Kasumi-1 (cell line): ENCODE measurements at places on chromosomes 7 and 10.

DNA sequence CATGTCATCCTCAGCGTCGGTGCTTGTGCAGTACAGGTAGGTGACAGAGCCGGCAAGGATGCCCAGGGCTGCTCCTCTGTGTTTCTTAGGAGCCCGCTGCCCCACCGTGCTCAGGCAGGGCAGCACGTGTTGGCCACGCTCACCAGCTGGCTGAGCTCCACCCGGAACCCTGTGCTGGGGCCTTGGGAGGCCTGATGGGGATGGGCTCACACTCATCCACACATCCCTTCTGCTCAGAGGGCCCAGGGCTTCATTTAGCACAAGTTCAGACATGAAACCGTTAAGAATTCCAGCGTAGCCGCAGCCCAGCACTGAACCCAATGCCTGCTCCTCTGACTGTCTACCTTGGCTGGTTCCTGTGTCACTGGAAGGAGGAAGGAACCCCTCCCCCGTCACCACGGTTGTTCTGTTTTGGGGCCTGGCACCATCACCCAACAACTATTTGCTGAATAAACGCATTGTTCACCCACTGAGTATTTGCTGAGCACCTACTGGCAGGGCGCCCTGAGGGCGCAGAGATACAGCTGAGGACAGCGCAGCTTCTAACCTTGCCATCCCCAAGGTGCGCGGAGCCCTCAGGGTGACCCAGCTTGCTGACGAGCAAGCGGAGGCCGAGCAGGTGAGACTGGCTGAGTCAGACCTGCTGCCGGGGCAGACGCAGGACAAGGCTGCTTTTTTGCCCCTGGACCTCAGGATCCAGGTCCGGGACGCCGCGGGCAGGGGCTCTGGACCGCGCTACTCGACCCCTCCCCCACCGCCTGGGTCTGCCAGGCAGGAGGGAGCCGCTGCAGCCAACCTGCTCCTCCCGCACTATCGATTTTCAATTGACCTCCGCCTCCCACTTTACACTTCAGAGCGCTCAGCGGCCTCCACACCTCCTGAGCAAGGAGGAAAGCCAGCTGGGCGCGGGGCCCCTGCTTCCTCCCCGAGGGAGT is 50.6 kb upstream of the RET start:
- DNase-seq, result no peak

DNA sequence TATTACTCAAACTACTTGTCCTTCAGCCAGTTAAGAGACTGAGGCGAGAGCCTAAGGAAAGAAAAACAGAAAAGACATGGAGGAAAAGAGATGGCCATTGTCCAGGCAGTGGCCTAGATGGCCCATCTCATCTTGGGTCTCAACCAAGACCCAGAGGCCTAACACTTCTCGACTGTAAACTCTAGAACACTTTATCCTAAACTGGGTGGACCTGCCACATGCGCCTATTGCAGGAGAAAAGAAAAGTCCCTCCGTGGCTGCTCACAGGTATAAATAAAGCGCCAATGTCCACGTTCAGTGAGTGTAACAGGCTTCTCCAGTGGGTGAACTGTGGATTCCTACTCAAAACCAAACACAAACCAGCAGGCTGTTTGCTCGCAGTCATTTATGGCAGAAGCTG is 92.7 kb upstream of the DDC start:
- no peak for DNase-seq

DNA sequence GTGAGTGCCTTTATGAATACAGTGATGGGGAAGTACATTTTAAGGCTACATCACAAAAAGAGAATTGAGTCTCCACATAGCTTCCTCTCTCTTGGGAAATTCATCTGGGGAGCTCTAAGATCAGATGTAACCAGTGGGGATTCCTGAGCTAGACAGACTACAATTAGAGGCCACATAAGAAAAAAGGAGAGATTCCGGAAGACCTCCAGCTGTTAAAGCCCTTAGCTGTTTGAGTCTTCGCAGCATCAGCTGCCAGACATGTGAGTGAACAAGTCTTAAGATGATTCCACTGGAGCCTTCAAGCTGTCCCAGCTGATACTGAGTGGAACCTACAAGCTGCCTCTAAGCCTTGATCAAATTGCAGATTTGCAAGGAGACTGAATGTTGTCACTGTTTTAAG is 448.5 kb downstream of the NXPH1 start:
- DNase-seq, result no peak

- peak; percentile 89 for DNase-seq
These were observed 83.5 kb upstream of the CUX1 start for GRCh38 chr7:101733713-101734475.

- no peak for DNase-seq
These were observed 197.6 kb downstream of the TMEM178B start for GRCh38 chr7:141271451-141271850.

- DNase-seq, result no peak
These were observed 62.0 kb downstream of the BBS9 start for GRCh38 chr7:33191340-33191739.

DNA sequence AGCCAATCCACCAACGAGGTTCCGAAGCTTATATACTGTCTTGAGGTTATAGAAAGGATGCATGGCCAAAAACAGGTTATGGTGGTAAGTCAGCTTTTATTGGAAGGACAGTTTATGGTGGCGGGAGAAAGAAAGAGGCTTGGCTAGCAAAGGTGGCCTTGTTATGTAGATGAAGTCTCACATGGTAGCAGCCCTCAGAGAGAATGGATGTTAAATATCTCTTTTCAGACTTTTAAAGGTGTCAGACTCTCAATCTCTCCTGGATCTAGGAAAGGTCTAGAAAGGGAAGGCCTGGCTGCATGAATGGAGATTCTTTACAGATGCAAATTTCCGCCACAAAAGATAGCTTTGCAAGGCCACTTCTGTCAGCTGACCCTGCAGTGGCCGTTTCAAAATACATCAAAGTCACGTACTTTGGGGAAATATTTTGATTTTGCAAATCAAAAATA is 333.8 kb downstream of the GALNT17 start:
- DNase-seq, result no peak

DNA sequence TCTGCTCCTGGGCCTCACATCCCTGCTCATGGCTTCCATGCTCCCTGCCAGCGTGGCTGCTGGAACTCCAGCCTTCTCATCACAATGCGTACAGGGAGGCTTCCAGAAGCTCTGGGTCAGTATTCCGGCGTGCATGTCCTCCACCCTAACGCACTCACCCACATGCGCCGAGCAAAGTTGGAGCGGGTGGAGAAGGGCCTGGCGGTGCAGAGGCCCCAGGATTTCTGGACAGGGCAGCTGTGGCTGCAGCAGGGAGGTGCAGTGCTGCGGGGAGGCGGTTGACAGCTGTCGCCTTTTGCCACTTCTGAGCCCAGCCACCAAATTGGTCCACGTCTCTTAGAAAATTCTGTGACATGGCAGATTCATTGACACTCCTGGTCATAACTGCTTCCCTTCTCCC is 33.6 kb upstream of the FAM20C start:
- DNase-seq, result no peak

DNA sequence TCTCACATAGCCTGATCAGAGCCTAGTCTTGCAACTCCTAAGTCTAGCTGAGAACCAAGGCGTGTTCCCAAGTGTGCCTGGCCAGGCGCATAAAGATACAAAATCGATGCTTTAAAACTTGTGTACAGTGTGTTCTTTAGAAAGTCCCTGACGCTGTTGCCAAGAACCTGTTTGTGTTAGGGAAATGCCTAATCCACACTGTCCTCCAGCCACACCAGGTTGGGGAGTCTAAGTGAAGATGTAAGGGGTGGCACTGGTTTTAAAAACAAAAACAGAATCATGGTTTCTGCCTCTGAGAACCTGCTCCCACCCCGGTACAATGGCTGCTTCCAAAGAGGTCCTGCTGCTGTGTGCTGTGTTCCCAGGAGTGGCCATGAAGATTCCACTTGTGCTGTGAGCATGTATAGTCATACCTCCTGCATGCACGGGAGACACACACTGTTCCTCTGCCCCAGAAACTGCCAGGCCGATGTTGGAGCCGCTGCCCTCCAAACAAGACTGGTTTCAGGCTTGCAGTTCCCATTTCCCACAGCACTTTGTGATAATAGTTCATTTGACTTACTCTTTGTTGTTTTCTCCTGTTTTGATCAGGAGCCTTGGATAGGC is 88.5 kb downstream of the CCNY start:
- no peak for DNase-seq

GRCh38 chr10:71712572-71713134 is 6.9 kb downstream of the C10orf105 start:
- no peak for DNase-seq

DNA sequence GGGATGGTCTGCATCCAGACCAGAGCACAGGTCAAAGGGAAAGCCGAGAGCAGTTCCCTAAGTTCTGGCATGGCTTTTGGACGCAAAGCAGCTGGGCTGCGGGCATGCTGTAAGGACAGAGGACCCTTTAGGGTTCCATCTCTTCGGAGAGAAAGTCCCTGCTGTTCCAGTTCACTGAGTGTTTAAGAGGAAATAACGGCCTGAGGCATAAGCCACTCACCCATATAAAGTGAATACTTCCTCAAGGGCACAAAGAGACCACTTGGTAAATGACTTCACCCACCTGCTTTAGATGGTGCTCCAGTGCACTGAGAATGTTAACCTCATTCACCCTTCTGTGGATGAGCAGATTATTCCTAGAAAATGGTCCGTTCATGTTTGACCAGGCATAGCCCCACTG is 586.7 kb upstream of the GALNT17 start:
- no peak for DNase-seq

- no peak for DNase-seq
These were observed 5.0 kb downstream of the NDUFA5 start for GRCh38 chr7:123552641-123553040.

GRCh38 chr7:112160130-112160770 is 45.9 kb downstream of the DOCK4 start:
- DNase-seq, result no peak

DNA sequence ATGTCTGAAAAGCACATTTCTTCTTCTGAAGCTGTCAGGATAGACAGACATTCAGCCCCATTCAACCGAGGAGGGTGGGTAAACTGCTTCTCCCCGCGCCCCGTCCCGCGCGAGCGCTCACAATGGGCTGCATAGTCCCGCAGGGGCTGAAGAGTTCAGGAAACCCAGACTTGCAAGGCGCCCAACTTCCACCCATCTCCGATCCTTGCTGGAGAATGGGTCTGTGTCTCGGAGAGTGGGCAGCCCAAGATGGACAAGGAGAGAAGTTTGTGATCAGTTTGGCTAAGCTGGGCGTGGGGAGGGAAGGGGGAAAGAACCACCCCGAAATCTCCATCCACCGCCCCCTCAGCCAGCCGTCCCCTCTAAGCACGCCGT is 686 bp downstream of the AASS start:
- DNase-seq, result no peak

DNA sequence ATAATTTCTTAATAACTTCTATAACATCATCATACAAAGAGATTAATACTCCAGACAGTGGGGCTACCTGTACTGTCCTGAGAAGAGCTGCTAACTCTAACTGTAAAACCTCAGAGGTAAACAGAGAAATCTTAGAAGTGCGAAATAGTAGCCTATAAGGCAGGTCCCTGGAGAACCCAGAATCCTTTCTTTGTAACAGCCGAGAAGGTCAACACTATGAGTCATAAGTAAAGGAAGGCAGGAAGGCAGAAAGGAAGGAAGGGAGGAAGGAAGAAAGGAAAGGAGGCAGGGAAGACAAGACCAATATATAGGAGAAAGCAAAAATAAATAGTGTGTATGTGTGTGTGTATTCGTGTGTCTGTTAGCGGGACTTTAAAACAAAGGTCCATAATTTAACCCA is 540.6 kb downstream of the ZWINT start:
- no peak for DNase-seq

DNA sequence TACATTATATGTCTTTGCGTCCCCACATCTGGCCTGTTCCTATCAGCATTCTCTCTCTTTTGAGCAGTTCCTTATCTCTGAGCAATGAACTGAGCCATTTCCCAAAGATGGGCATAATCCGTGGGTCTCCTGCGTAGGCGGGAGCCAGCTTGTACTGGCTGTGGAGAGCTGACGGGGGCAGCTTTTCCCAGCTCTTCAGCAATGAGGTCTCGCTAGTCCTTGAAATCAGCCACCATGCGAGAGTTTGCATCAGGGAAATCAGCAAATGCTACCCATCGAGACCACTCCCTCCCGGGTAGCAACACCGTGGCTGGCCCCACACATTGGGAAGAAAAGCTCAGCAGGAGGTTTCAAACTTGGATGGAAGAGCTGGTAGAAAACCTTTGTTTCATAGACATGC is 51.9 kb upstream of the FAM180A start:
- no peak for DNase-seq

DNA sequence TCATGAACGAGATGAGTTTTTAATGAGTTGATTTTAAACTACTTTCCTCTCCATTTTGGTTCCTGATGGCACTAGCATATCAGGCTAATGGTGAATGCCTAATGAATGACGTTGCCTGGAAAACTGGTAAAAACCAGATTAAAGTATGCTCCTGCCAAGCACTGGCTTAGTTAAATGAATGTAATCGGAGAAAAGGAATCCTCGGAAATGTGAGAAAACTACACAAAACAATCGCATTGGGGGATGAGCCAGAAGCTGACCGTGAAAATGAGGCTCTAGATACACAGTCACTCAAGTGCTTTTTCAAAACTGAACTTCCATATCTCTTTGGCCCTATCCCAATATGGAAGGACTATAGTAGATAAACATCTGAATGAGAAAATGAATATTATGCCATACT is 153.8 kb upstream of the COL1A2 start:
- no peak for DNase-seq

GRCh38 chr7:130732980-130733930 is 752 bp downstream of the KLF14 start:
- DNase-seq, result no peak

DNA sequence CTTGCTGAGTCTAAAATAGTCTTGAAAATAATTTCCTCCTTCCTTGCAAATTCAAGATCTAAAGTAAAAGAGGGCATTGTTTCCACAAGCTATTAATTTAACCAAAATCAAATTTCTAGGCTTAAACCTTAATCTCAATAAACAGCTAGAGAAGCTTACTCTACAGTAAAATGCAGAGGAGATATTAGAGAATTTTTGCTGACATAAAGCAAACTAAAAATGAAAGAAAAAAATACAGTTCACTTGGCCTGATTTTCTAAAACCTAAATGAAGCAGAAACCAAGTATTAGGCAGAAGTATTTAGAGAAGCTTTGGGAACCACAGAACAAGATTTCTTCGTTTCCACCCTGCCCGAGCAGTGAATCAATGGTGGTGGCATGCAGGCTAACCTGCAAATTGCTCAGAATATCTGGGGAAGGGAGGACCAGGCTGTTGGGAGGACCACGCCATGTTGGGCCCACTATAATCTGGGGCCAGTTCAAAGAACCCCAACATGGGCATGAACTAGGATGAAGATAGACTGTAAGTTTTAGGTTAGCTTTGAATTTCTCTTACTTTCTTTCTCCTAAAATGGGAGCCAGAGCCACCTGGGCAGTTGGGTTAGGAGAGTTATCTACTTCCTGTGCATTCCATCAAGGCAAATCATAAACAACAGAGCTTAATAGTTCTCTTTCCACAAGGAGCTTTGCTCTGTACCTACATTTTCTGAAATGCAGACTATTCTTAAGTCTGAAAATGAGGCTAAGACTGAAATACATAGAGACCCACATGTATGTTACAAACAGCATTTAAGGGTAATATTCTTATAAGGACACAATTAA is 4.1 kb downstream of the LAMB1 start:
- DNase-seq, result no peak

- no peak for DNase-seq
These were observed 39.4 kb upstream of the ZMIZ2 start for GRCh38 chr7:44709011-44709915.
